Activated CD4-positive, alpha-beta T cell treated with anti-CD3 and anti-CD28 coated beads, Interleukin-2, amount 50 U/mL, for 24 hours (primary cell): ENCODE measurements at places on chromosomes 4 and X.

DNA sequence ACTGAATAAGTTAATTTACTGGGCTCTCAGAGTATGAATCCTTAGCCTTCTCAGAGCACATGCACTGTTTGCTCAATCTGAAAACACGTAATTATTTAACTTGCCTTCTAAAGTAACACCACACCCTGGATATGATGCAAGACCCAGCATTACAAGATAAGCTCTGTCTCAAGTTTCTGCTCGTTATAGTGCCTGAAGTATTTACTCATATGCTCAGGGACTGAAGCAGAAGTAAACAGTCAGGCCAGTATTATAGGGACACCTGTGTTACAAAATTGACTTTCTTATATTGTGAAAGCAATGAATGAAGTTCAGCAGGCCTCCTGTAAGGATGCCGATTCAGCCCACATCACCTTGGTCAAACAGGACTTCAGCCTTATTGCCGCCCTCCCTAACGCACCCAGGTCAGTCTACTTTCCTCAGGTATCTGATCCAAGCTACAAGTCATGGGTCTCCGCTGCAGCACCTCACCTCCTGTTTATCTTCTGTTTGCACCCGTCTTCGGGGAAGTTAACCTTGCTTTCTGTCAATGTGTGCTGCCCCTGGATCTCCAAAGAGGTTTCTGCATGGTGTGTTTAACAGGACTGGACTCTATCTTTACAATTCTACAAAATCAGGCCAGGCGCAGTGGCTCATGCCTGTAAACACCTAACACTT, 42.8 kb upstream of the KLF3 start:
- DNase-seq = no peak

DNA sequence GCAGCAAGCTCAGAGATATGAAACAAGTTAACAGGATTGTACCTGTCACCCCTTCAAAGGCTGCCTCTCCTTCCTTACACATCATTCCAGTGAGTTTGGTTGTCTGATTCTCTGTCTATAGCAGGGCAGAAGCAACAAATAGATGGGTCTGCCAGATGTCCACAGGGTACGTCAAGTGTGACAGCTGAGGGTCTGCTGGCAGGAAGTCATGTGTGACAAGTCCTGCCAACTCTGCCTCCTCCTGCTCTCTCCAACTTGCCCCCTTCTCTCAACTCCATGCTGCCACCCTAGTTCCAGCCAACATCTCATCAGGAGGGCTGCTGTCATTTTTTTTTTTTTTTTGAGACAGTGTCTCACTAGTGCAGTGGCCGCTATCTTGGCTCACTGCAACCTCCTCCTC, 109.2 kb downstream of the NSUN7 start:
- no peak for DNase-seq

GRCh38 chr4:35970366-35970960, 273.9 kb downstream of the ARAP2 start:
- DNase-seq = no peak

DNA sequence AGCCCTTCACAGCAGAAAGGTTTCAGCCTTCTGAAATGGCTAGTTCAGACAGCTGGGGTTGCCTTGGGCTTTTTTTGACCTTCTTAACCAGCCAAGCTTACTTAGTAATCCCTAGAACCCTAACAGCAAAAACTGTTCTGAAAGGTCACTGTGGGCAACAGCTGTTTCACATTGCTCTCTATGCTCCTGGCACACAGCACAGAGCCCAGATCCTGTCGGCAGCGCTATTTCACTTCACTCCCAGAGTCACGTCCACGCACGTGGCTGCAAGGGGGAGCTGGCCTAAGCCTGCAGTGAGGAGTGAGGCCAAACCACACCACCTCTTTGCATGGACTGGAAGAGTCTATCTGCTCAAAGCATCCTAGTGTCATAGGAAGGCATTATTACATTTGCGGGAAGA, 32.0 kb upstream of the STS start:
- DNase-seq = no peak

DNA sequence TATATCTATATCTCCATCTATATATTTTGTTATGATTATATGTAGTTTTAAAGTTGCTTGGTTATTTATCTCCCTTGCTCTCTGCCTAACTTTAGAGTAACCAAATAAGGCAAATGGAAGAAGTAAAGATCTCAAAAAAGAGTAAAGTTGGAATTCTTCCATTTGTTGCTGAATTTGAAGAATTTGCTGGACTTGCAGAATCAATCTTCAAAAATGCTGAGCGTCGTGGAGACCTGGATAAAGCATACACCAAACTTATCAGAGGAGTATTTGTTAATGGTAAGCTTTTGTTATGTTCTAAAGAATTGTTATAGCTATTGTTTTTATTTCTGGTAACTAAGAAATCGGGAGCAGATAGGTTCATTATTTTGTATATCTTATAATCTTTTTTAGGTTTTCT, 43.2 kb downstream of the EXOC1 start:
- no peak for DNase-seq

DNA sequence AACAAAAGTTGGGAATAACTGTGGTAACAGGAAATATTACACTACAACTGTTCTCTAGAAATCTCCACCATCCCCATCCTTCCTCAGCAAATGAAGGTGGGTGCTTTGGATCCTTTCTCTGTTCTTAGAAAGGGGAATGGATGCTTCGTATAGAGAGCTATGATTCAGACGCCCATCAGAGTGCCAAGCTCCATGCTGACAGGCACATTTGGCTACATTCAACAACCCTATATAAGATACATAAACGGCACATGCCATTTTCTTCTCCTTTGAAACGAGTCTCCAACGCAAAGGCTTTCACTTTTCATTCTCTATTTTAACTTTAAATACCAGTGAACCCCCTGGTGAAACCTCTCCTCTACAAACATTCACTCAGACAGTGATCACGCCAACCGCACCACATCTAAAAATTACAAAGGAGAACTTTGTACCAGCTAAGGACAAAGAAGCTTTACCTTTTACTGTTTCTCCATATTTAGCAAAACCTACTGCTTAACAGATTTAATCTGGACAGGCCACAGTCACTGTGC, 172.5 kb downstream of the TSPAN5 start:
- DNase-seq = no peak

DNA sequence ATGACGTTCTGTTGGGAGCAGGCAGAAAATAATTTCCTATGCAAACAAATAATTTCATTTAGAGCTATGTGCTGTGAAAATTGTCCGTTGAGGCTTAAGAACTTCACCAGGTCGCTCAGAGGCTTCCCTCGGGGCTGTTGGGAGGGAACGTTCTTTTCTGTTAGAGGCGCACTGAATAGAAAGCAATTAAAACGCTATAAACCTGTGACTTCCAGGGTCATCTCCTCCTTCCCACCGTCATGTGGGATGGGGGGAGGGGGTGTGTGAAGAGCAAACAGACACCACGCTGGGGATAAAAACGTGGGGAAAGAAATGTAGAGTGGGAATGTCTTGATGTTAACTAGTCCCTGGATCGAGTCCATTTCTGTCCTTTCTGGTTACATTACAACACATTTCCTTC, 35.2 kb upstream of the ZNF518B start:
- no peak for DNase-seq
